ENCODE measurements at places on chromosomes 2 and 18. TPM values are rescaled to one million over a fixed set of nuclear protein-coding genes. Genes with fewer than 3 reads are reported as not detected.

UPP2 gene
- total RNA-seq, result not detected

ST8SIA3 gene
- total RNA-seq, result not detected

PXDN gene
- total RNA-seq, result 171 TPM

CYS1 gene
- 1.1 TPM for total RNA-seq

RAPGEF4 gene
- total RNA-seq, result 1.7 TPM

CFAP210 gene
- total RNA-seq, result not detected

SLC16A14 gene
- 2.5 TPM for total RNA-seq

TNP1 gene
- not detected for total RNA-seq

ASIC4 gene
- total RNA-seq, result not detected

PLEK gene
- not detected for total RNA-seq

TRABD2A gene
- 12.0 TPM for total RNA-seq

Measured in H4 (cell line).